Melanocyte of skin (primary cell): ENCODE measurements at places on chromosomes 7 and 10. TPM values are rescaled to one million over a fixed set of nuclear protein-coding genes. Genes with fewer than 3 reads are reported as not detected.

POLR1F gene
- 23.6 and 37.3 TPM in 2 replicates for total RNA-seq

NCOA4 gene
- total RNA-seq = 175 and 240 TPM in 2 replicates

AOAH gene
- not detected in 2 replicates for total RNA-seq

CPXM2 gene
- 4.7 and 7.9 TPM in 2 replicates for total RNA-seq

STK32C gene
- 10.5 and 11.0 TPM in 2 replicates for total RNA-seq

ARHGAP19 gene
- total RNA-seq = 9.7 and 25.8 TPM in 2 replicates

SDK1 gene
- 1.2 and 2.0 TPM in 2 replicates for total RNA-seq

ELAPOR2 gene
- 1.1 and 3.1 TPM in 2 replicates for total RNA-seq

KNDC1 gene
- under 0.01 and 0.67 TPM in 2 replicates for total RNA-seq

ARHGAP22 gene
- 1.1 and 3.7 TPM in 2 replicates for total RNA-seq

ATOH7 gene
- total RNA-seq = 0.15 TPM in 1 of 2 replicates, not detected in the other

HSPA12A gene
- 24.4 and 36.0 TPM in 2 replicates for total RNA-seq

ODAD2 gene
- 0.33 and 0.77 TPM in 2 replicates for total RNA-seq

SCIN gene
- total RNA-seq = 1.2 and 2.0 TPM in 2 replicates

SPDYE16 gene
- not detected in 2 replicates for total RNA-seq

LEP gene
- total RNA-seq = under 0.01 TPM in 1 of 2 replicates, not detected in the other

RPEL1 gene
- total RNA-seq = under 0.01 TPM in 2 replicates

AFAP1L2 gene
- 0.69 and 5.1 TPM in 2 replicates for total RNA-seq

GIMAP6 gene
- not detected in 2 replicates for total RNA-seq

DNAJC2 gene
- 15.0 and 19.7 TPM in 2 replicates for total RNA-seq

GIMAP4 gene
- not detected in 2 replicates for total RNA-seq
